ENCODE measurements at places on chromosomes 1 and 21. TPM values are rescaled to one million over a fixed set of nuclear protein-coding genes. Genes with fewer than 3 reads are reported as not detected.
A peak's percentile ranks its signal among the peaks of the same experiment; 100 is the strongest.

The ETV3 gene
- total RNA-seq = 36.4 TPM

The FCRL6 gene
- total RNA-seq = not detected

The GNAT2 gene
- not detected for total RNA-seq

The LRRC42 gene
- total RNA-seq = 36.3 TPM

The SCCPDH gene
- 20.7 TPM for total RNA-seq

DNA sequence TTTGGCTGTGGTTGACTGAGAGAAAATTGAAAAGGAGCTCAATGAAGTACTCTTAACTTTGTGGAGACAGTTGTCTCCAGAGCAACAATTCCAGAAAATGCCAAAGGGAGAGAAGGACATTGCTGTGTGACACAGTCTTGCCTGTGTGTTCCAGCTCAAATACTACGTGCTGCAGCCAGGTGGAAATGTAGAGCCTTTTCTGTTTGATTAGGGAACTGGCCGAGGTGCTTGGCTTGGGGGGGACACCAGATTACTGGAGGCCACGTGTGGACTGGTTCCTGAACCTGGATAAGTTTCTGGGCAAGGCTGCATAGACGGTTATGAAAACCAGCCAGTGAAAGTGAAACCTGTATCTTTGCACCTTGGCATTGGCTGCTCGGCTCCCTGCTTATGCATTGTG is 217.9 kb downstream of the CTH start:
- H3K4me1 ChIP-seq = no peaks in the 10 kb centered on the region
- H3K27ac ChIP-seq = no peak overlapping the region
- DNase-seq = no peak

DNA sequence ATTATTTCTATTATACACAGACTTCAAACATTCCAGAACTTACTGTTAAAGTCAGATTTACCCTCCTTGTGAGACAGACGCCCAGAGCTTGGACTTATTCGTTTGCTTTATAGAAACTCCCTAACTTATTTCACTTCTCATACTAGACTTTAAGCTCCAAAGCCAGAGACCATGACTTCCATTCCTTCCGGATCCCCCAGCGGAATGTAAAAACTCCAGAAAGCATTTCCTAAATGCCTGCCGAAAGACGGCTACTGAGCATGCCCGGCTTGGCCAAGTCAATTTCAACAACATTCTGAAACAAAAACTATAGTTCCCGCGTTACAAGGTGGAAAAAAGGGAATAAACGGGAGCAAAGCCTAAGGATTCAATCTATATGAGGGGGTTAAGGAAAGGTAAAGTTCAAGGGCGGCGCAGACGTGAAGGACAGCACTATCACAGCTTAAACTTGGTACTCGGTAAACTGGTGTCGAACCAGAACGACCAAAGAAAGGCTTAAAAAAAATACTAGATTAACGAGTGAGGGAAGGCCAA is 1.1 kb downstream of the USP48 start:
- no peak for DNase-seq
- H3K27me3 ChIP-seq = no peaks in the 10 kb centered on the region
- H3K4me3 ChIP-seq = peak overlapping the region; percentile 86
- no peaks in the 10 kb centered on the region for H3K4me1 ChIP-seq

GRCh38 chr1:9890224-9890731 is 19.8 kb downstream of the CTNNBIP1 start:
- H3K4me1 ChIP-seq = peaks cover 9% of the 10 kb centered on the region
- no peaks in the 10 kb centered on the region for H3K27me3 ChIP-seq
- no peak for DNase-seq
- H3K27ac ChIP-seq = no peak overlapping the region

- DNase-seq = no peak
- H3K27me3 ChIP-seq = no peaks in the 10 kb centered on the region
- peaks cover 2% of the 10 kb centered on the region for H3K4me1 ChIP-seq
- H3K36me3 ChIP-seq = no peaks in the 10 kb centered on the region
- no peak overlapping the region for H3K4me3 ChIP-seq
These were observed 11.8 kb upstream of the STMN1 start for GRCh38 chr1:25917996-25918395.

DNA sequence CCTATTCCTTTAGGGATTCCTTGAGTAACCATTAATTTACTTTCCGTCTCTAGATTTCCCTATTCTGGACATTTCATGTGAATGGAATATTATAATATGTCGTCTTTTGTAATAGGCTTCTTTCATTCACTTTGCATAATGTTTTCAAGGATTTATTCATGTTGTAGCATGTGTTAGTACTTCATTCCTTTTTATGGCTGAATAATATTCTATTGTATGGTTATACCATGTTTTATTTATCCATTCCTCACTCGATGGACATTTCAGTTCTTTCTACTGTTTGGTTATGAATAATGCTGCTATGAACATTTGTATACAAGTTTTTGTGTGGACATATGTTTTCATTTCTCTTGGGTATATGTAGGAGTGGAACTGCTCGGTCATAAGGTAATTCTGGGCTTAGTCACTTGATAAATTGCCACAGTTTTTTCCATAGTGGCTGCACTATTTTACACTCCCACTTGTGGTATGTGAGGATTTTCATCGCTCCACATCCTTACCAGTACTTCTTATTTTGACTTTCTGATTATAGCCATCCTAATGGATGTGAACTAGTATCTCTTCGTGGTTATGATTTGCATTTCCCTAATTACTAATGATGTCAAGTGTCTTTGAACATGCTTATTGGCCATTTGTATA is 17.7 kb downstream of the PPP2R5A start:
- no peak overlapping the region for H3K4me3 ChIP-seq
- H3K27ac ChIP-seq = no peak overlapping the region
- H3K36me3 ChIP-seq = peaks cover 19% of the 10 kb centered on the region
- H3K4me1 ChIP-seq = no peaks in the 10 kb centered on the region

DNA sequence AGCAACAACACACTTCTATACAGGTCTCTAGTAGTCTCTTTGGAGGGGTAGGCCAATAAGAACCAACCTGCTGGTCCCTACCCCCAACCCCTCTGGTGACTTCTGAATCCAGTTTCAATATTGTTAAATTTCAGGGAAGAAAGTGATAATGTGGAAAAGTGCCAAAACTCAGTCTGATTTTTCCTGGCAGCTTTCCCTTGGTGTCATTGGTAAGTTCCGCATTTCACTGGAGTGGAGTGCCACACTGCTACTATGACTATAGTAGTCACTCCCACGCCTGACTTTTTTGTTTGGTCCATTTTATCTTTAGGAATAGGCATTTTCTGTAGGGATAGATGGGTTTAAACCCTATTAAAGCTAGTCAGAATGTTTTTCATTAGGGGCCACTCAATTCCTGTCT is 5.7 kb upstream of the ARID1A start:
- no peak overlapping the region for H3K4me3 ChIP-seq
- H3K27ac ChIP-seq = no peak overlapping the region
- no peaks in the 10 kb centered on the region for H3K4me1 ChIP-seq
- no peaks in the 10 kb centered on the region for H3K36me3 ChIP-seq
- no peak for DNase-seq

- no peaks in the 10 kb centered on the region for H3K27me3 ChIP-seq
- no peak overlapping the region for H3K4me3 ChIP-seq
- peaks cover 60% of the 10 kb centered on the region for H3K36me3 ChIP-seq
- H3K4me1 ChIP-seq = no peaks in the 10 kb centered on the region
These were observed 22.5 kb downstream of the NSUN4 start for GRCh38 chr1:46363121-46363520.

DNA sequence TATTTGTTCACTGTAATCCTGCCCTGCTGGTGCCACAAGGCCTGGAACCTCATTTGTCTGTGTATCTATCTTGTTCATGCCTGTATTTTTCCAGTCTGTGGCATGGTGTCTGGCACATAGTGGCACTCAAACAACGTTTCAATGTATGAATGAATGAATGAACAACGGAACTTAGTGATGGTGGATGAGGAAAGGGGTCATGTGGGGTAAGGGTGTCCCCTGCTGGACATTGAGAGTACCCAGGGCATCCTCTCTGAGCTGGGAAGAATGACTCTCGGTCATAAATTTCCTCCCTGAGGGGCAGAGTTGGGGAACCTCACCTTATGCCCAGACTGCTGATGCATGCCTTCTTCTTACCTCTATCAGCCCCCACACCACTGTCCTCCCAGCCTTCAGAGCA is 18.9 kb upstream of the ZNF683 start:
- H3K36me3 ChIP-seq = no peaks in the 10 kb centered on the region
- H3K27me3 ChIP-seq = no peaks in the 10 kb centered on the region
- no peak overlapping the region for H3K4me3 ChIP-seq
- H3K27ac ChIP-seq = no peak overlapping the region
- peak; percentile 60 for DNase-seq

- H3K4me1 ChIP-seq = no peaks in the 10 kb centered on the region
- no peak overlapping the region for H3K27ac ChIP-seq
- no peaks in the 10 kb centered on the region for H3K27me3 ChIP-seq
These were observed 77.6 kb downstream of the MORN1 start for GRCh38 chr1:2313651-2314261.

DNA sequence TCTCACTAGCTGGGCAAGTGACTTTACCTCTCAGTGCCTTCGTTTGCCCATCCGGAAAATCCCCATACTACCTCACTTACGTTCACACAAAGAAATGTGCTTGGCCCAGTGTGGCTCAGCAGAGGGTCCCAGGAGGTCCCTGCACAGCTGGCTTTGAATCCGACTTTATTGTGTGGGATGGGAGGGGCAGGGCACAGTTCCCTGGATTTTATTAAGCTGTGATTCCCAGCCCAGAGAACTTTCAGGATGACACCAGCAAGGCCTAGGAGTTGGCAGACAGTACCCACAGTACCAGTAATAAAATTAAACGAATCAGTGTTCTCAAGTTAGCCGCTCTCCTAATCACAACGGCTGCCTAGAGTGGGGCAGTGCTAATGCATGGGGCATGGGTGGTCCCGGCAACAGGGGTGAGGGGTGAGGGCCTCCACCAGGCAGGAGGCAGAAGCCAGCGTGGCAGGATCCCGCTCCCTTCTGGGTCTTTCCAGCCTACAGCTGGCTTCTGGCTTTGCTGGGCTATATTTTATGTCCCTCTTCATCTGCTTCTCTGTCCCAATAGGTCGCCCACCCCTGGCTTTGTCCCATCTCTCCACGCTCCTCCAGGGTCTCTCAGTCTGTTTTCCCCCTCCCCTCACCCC is 74.9 kb downstream of the VWA5B1 start:
- H3K4me1 ChIP-seq = no peaks in the 10 kb centered on the region
- H3K27me3 ChIP-seq = peaks cover 17% of the 10 kb centered on the region
- H3K36me3 ChIP-seq = no peaks in the 10 kb centered on the region
- DNase-seq = no peak
- peak overlapping the region; percentile 63 for H3K4me3 ChIP-seq

- H3K27me3 ChIP-seq = no peaks in the 10 kb centered on the region
- no peaks in the 10 kb centered on the region for H3K36me3 ChIP-seq
- no peak overlapping the region for H3K27ac ChIP-seq
- H3K4me3 ChIP-seq = no peak overlapping the region
- DNase-seq = no peak
- no peaks in the 10 kb centered on the region for H3K4me1 ChIP-seq
These were observed 37.3 kb downstream of the NENF start for GRCh38 chr1:212470059-212470458.

DNA sequence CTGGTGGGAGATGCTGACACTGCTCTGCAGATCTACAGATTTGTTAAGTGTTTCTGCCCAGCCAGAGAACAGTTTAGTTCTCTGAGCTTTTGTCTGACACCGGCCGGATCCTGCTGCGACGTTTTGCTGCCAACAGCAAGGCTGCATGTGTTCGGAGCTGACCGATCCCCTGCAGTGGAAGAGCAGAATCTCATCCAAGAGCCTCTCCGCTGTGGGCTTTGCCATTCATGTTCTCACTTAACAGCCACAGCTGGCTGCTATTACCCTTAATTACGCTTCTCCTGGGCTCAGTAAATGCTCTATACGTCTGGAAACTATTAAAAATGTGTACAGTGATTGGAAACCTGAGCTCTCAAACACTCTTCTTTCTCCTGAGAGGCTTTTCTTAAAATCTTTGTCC is 105.3 kb downstream of the BCAR3 start:
- no peak for DNase-seq
- peaks cover 7% of the 10 kb centered on the region for H3K4me1 ChIP-seq
- H3K27ac ChIP-seq = no peak overlapping the region
- H3K27me3 ChIP-seq = no peaks in the 10 kb centered on the region
- H3K4me3 ChIP-seq = no peak overlapping the region
- H3K36me3 ChIP-seq = no peaks in the 10 kb centered on the region

DNA sequence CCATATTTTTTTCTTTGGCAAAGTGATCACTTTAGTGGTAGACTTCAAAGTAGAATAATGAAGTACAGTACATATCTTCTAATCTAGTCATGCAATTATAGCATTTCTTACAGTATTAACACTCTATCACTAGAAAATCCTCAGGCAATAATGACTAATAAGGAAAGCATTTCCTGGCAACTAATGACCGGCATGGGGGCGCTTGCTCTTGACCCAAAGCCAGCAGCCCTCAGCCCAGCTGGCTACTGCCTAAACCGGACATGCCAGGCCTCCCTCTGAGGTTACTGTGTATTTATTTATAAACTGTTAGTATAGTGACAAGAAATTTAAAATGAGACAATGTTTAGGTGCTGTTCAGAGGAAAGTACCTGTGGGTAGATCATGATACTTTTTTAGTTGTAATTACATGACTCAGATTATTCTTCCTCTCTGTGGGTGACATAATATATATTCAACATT is 633.8 kb downstream of the PTPRC start:
- H3K4me3 ChIP-seq = no peak overlapping the region
- peak; percentile 52 for DNase-seq
- H3K4me1 ChIP-seq = 0 out of 2 replicates have a peak, but pooled peaks cover 3% of the 10 kb centered on the region
- no peak overlapping the region for H3K27ac ChIP-seq
- no peaks in the 10 kb centered on the region for H3K27me3 ChIP-seq

DNA sequence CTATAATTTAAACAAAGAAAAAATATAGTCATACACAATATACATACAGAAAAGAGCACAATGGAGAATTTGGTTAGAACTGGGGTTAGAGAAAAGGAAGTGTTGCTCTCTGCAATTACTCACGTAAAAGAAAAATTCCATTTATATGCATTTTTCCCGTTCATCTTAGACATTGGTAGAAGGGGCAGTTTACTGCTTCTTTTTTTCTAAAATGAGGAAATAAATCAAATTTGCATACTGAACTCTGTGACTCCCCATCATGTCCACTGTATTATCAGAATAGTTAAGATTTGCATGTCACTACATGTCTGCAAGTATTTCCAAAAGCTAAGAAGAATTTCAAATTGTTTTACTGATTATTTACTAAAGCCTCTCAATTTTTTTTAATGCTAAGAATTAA is 44.1 kb upstream of the C1orf105 start:
- H3K27me3 ChIP-seq = no peaks in the 10 kb centered on the region
- no peak for DNase-seq
- no peaks in the 10 kb centered on the region for H3K36me3 ChIP-seq
- no peak overlapping the region for H3K4me3 ChIP-seq

GRCh38 chr1:2591233-2591580 is 4.6 kb downstream of the PRXL2B start:
- peaks cover 24% of the 10 kb centered on the region for H3K36me3 ChIP-seq
- H3K4me3 ChIP-seq = peak overlapping the region; percentile 3
- no peaks in the 10 kb centered on the region for H3K4me1 ChIP-seq
- no peak for DNase-seq
- H3K27me3 ChIP-seq = no peaks in the 10 kb centered on the region

GRCh38 chr21:46666941-46667740 is 31.7 kb downstream of the PRMT2 start:
- peaks cover 2% of the 10 kb centered on the region for H3K4me1 ChIP-seq
- H3K4me3 ChIP-seq = peak overlapping the region; percentile 77
- H3K27me3 ChIP-seq = no peaks in the 10 kb centered on the region
- H3K27ac ChIP-seq = no peak overlapping the region
- H3K36me3 ChIP-seq = no peaks in the 10 kb centered on the region
